8988T (cell line): ENCODE measurements at places on chromosomes 13 and 19.

DNA sequence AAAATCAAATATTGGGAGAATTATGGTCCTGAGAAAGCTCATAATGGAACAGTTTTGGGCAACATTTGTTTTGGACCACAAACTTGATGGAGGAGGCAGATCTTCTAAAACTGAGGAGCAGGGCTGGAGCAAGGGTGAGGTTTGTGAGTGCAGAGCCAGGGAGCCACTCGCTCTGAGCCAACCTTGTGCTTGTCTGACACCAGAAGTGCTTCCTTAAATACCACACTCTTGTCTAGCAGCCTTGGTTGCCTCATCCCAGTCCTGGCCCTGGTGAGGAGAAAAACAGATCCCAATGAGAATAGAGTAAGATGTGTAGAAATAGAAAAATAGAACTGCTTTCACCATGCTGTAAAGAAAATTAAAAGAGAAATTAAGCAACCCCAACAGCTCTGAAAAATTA lies 6.7 kb downstream of the ZNF317 start:
- no peak for DNase-seq

GRCh38 chr13:31240921-31241320 lies 41.1 kb downstream of the B3GLCT start:
- DNase-seq: no peak

DNA sequence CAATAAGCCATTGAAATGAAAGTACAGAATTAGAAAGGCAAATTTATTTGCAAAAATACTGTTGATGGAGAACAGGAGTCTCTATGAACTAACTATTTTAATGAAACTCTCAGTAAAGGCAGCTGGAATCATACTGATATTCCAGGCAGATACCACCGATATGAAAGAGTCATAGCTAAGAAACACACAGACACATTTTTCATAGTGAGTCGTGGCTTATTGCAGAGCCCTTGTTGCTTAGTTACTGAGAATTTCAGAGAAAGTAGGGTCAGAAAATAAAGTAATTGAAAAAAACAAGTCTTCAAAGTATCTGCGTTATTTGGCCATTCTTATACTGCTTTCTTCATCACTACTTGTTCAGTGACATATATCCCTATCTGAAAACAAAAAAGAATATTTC lies 1890.9 kb downstream of the PCDH9 start:
- no peak for DNase-seq

DNA sequence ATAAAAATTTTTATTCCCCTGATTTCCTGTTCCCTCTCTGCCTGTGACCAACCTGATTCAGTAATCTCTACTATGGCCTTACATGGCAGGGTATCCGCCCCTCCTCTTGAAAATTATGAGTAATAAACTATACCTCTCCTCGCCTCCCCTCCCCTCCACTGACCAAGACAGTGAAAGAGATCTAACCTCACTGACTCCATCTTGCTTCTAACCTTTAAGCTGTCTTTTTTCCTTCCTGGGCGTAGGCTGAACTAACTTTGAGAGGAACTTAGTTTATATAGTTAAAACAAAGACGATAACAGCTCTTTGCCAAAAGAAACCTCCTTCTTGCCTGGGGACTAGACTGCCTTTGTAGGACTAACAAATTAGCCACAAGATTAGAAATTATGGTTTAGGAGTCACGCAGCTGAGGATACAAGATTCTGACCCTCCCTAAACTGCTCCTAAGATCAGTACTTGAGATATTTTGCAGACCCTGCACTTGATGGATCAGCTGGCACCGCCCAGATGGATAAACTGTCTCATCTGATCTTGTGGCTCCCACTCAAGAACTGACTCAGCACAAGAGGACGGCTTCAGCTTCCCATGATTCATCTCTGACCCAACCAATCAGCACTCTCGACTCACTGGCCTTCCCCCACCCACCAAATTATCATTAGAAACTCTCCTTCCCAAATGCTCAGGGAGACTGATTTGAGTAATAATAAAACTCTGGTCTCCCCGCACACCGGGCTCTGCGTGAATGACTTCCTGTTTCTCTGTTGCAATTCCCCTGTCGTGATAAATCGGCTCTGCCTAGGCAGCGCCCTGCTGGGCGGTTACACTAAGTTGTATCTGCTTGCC lies 187.1 kb downstream of the TDRD3 start:
- no peak for DNase-seq

- no peak for DNase-seq
Observed at GRCh38 chr13:98581971-98582702, 5.2 kb upstream of the STK24 start.

DNA sequence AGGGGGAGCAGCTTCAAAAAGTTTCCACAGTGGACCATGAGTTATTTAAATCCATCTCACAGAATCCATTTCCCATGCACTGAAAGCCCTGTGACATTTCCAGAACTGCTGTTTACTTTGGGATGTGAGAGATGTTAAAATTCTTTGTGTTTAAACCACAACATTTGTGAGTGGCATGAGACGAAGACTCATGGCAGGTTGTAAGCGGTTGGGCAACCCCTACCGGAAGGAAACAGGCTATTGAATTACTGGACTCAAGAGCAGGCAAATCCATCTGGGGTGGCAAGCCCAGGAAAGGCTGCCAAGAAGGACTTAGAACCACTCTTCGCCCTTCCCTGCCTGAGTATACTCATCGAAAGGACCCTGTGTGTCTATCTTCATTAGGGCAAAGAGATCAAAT lies 22.3 kb upstream of the CLDN10 start:
- no peak for DNase-seq
